ENCODE measurements at places on chromosomes 1 and 21.

DNA sequence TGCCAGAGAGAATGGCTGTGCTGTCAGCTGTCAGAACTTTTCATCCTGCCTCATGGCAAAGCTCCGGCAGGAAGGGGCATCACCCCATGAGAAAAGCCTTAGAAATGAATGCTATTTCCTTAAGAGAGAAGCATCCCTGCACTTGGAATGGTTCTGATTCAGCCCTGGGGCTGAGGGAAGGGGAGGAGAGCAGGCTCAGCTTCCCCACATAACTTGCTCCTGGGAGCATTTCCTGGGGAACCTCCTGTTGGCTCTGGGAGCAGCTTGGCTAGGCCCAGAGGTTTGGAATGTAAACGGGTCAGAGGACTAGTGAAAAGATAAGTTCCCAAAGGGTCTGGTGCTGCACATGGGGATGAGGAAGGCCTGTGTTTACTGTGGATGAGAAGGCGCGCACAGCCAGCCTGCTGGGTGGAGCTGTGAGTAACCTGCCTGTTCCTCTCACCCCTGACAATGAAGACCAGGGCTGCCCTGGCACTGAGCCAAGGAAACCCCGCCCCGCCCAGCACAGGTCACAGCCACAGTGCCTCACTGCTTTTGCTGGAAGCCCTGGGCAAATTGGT is 5.0 kb downstream of the PRELP start:
- DNase-seq = peak; percentile 18

GRCh38 chr1:187070076-187070475 is 241.3 kb downstream of the PLA2G4A start:
- DNase-seq = no peak

- no peak for DNase-seq
Observed at GRCh38 chr1:241994171-241994570, 4.7 kb downstream of the MAP1LC3C start.

DNA sequence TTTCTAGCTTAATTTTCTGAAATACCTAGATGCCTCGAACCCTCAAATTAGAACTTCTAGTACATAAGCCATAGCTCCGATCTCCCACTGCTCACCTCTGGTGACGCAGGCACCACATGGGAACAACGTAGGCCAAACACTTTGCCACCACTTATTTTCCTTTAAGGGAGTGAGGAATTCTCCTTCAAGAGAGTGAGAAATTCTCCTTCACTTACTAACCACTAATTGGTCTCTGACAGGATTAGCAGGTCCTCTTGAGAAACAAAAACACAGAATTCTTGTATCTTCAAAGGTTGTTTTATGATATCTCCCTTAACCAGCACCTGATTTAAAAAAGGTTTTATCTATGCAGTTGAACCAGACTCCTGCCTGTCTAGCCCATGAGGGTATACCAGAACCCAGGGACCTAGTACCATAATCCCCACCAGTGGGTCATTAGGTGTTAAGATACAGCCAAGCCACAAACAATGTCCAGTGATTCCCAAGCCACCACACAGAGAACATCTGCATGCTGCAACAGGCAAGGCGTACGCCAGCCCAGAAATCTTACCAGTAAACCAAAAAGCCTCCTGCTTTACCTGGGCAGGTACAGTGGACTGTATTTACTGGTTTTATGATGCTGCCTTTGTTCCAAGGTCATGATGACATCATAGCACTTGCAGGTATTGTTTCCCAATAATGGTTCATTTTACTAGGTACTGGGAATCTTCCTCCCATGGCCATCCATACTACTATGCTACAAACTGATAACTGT is 20.3 kb upstream of the CXADR start:
- DNase-seq = no peak

DNA sequence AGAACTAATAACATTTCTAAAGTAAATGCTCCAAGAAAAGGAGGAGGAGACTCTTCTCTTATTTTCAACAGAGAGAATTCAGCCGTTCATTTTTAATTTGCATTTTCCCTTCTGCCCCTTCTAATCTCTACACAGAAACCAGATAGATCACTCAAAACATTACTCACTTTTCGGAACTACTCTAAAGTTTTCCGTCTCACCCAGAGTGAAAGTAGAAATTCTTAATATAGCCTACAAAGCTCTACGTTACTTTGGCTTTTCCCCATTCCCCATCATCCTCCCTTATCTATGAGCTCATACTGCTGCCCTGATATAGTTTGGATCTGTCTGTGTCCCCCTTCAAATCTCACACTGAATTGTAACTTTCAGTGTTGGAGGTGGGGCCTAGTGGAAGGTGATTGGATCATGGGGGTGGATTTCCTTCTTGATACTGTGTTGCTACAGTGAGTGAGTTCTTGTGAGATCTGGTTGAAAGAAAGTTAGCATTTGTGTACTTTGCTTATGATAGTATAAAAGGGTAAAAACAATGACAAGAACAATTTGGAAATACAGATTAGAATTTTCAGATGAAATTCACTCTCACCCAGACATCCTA is 188.2 kb downstream of the AMY1C start:
- no peak for DNase-seq

- no peak for DNase-seq
Observed at GRCh38 chr1:65681096-65681495, 111.6 kb upstream of the PDE4B start.

- no peak for DNase-seq
Observed at GRCh38 chr1:240413732-240414131, 198.2 kb downstream of the GREM2 start.

GRCh38 chr1:32861904-32862695 is 8.6 kb downstream of the FNDC5 start:
- DNase-seq = no peak

GRCh38 chr1:22078133-22078532 is 25.6 kb downstream of the CDC42 start:
- DNase-seq = no peak

- DNase-seq = no peak
Observed at GRCh38 chr1:160656737-160657136, 9.9 kb upstream of the SLAMF1 start.

- DNase-seq = no peak
Observed at GRCh38 chr1:41665962-41666917, 181.8 kb upstream of the EDN2 start.

DNA sequence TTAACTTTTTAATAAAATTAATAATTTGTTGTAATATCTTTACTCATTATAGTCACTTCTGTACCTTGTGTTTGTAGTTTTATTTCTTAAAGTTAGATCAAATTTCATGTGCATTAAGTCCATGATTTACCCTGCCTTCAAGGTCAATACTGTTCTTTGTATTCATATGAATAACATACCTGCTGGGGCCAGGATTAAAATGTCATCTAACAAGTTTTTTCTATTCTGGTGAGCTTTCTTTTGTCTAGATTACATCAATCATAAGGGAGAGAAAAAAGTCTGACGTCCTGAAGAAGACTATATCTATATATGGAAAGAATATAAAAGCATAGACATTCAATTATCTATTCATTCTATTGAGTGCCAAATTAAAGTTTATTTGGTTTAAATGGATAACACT is 232.6 kb downstream of the COL11A1 start:
- no peak for DNase-seq

GRCh38 chr1:198106011-198106410 is 50.8 kb upstream of the NEK7 start:
- no peak for DNase-seq

GRCh38 chr1:86388777-86389176 is 7.3 kb downstream of the ODF2L start:
- no peak for DNase-seq

GRCh38 chr1:9718006-9718680 is 66.6 kb downstream of the PIK3CD start:
- no peak for DNase-seq

DNA sequence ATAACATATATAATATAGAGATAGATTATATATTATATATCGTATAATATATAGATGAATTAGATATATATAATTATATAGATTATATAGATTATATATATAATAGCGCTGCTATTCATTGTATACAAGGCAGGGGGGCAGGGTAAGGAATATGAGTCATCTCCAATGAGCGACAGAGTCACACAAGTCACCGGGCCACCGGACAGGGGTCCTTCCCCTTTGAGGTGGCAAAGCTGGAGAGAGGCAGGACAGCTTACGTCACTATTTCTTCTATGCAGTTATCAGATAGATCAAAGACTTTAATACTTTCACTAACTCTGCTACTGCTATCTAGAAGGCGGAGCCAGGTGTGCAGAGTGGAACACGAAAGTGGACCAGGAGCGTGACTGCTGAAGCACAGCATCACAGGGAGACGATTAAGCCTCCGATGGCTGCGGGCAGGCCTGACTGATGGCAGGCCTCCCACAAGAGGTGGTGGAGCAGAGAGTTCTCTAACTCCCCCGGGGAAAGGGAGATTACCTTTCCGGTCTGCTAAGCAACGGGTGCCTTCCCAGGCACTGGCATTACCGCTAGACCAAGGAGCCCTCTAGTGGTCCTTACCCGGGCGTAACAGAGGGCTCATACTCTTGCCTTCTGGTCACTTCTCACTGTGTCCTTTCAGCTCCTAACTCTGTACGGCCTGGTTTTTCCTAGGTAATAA is 2154.7 kb downstream of the MRPL39 start:
- DNase-seq = no peak

GRCh38 chr21:36386031-36386642 is 945 bp downstream of the CHAF1B start:
- no peak for DNase-seq
